Epithelial cell of proximal tubule (primary cell): ENCODE measurements at places on chromosomes 16 and 17.

GRCh38 chr17:38428112-38428642 lies at the start of gene ARHGAP23:
Gene ARHGAP23, plus strand, starts transcription at chr17:38428464. Its CDS starts 22 bp downstream, at chr17:38428486.
- DNase-seq = no peak

- DNase-seq = peak; percentile 80
These were observed 4.1 kb upstream of the UBTF start for GRCh38 chr17:44223541-44224071.

DNA sequence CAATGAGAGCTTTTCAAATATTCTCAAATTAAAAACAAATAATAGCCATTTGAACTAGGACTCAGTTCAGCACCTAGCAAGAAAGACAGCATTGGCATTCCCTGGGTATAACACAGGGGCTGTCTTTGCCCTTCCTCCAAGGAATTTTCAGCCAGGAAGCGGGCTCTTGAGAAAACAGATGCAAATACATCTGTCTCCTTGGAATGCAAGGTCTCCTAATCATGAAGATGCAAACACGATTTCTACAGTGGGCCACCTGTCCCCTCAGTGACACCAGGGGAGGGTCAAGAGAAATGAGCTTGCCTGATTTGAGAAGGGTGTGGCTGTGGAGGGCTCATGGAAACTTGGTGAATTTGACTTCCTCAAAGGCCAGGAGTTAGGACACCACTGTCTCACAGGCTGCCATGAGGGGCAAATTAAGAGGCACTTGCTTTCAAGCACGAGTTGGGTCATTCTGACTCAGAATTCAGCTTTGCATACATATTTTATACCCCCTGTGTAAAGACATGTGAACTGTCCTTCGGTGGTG lies 24.5 kb upstream of the SUPT4H1 start:
- DNase-seq = no peak

DNA sequence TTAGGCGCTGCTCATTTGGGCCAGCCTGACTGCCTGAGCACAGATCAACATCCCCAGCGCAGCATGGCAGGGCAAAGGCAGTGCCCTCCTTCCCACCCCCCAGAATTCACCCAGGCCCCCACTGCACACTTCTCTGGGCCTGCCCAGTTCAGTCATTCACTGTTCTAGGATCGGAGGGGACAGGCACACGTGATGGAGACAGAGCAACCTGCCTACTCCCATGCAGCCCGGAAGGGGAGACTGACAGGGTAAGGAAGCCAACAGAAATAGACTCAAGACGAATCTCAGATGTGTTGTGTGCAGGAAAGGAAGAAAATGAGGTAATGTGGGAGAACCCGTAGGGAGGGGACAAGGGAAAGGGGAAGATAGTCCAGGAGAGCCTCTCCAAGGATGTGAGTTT lies 59.2 kb upstream of the LYRM9 start:
- no peak for DNase-seq

- no peak for DNase-seq
These were observed 232.7 kb downstream of the SOX9 start for GRCh38 chr17:72353502-72353901.

DNA sequence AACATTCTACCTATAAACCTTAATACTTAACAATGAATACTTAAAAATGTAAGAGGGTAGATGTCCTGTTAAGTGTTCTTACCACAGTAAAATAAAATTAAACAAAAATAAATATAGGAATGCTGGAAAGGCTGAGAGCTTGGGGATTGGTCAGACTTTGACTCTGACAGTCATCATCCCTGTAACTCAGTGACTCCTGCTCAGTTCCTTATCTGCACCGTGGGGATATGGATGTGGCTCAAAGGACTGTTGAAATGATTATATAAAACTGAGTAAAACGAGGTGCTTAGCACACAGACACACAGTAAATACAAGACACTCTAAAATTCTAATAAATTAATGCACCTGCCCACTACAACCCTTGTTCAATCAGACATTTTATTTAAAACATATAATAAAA lies 338.6 kb downstream of the TMEM114 start:
- no peak for DNase-seq

DNA sequence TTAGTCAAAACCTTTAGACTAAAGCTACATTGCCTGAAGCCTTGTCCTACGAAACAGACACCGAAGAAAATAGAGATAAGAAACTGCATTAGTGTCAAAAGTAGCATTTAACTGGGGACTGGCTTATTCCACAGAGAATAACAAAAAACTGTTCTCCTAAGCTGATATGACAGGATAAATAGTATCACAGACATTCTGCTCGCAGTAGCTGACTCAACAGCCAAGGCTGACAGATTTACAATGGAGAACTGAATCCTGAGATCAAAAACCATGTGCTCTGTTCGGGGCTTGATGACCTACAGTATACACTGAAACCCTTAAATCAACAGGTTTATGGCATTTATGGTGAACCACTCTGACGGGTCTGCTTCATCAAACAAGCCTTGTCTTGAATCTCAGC lies 25.5 kb downstream of the ADAMTS18 start:
- DNase-seq = no peak

DNA sequence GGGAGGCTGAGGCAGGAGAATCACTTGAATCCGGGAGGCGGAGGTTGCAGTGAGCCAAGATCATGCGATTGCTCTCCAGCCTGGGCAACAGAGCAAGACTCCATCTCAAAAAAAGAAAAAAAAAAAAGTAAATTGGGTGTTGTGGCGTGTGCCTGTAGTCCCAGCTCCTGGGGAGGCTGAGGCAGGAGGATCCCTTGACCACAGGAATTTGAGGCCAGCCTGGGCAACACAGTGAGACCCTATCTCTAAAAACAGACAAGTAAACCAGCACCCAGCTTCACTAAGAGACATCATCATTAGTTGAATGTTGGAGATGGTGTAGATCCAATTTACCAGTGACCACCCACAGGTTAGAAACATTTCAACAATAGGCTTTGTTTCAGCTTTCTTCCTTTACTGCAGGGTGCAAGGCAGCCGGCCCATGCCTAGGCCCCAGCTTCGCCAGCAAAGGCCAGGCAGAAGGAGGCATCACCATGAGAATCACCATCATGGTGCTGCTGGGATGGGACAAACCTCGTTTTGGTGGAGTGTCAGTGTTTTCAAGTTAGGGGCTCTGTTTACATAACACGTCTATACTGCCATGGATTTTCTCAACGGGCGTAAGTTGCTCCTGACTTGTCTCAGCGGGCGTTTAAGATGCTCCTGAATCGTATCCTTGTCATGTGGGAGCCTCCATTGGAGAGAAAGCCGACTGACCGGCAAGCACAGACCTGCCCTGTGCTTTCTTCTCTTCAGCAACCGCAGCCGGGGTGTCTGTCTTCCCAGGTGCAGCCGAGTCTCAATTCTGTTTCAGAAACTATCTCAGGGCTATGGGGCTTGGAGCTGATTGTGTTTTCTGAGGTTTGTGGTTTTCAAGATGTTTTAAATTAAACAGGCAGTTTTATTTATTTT lies 7.3 kb downstream of the TCF25 start:
- DNase-seq = no peak

DNA sequence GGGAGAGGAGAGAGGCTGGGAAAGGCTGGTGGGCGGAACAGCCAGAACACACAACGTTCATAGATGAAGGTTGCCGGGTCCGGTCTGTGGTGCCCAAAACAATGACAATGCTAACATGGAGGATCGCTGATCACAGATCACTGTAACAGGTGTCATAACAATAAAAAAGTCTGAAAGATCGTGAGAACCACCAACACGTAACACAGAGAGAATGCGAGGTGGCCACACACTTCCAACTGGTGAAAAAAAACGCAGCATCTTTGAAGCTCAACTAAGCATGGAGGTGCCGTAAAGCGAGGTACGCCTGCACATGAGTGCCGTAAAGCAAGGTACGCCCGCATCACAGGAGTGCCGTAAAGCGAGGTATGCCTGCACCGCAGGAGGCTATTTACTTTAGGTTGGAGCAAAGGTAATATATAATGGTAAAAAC lies 42.3 kb downstream of the ABR start:
- DNase-seq = no peak
